ENCODE measurements at places on chromosomes 2 and 18.

- DNase-seq: no peak
Measured at GRCh38 chr2:192585418-192585817, 390.7 kb upstream of the TMEFF2 start.

- no peak for DNase-seq
Measured at GRCh38 chr2:152499896-152500735, 165.1 kb downstream of the FMNL2 start.

GRCh38 chr18:36735130-36735529 lies 93.7 kb downstream of the TPGS2 start:
- DNase-seq: no peak

DNA sequence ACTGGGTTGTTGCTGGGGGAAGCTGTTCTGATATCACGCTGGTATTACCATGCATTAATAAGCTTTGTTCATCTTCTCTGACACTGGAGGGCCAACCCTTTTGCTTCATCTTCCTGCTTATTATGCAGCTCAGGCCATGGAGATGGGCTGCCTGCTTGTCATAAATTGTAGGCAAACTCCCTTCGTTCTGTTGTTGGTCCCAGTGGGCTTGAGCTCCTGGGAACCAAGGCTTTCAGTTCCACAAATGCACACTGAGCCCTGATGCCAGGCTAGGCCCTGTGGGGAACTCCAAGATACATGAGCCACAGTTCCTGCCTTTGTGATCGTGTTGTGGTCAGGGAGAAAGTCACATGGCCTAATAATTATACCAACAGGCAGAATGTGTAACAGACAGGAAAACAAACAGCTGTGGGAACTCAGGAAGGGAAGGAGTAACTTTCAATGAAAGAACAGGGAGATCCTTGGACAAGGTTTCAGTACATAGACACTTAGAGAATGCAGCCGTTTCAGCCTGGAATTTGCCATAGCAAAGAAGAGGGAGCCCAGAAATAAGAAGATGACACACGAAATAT lies 49.0 kb upstream of the BCL2L11 start:
- no peak for DNase-seq

DNA sequence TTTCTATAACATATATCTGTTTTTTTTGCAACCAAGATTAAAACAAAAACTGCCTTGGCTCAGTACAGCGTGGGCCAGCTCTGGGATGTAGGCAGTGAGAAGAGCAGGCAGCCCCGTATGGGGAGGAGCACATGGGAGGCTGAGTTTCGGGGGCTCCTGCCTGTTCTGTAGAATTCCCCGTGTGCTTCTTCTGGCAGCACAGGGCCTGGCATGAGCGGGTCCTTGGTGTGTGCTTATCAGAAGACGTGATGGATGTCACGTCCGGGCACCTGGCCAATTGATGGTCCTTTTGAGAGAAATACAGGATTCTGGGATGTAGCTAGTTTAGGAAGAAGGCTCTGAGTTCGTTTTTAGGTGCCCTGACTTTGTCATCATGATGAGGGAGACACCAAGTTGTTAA lies 16.2 kb downstream of the IMPA2 start:
- DNase-seq: no peak

- no peak for DNase-seq
Measured at GRCh38 chr2:102880731-102881130, 118.9 kb downstream of the TMEM182 start.

DNA sequence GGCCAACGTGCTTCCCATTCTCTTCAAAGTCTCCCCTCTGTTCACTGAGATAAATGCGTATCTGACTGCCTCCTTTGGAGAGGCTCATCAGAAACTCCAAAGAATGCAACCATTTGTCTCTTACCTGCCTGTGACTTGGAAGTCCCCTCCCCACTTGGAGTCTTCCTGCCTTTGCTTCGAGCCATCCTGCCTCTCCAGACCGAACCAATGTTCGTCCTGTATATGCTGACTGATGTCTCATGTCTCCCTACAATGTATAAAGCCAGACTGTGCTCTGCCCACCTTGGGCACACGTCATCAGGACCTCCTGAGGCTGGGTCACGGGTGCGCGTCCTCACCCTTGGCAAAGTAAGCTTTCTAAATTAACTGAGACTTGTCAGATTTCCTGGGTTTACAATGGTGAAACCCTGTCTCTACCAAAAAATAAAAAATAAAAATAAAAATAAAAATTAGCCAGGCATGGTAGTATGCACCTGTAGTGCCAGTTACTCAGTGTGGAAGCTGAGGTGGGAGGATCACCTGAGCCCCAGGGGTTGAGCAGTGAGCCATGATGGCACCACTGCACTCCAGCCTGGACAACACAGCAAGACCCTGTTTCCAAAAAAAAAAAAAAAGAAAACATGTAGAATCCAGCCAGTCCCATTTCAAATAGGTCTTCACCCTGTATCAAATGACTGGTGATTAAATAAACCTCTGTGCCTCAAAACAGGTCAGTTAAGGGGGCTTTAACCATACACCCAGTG lies 29.0 kb downstream of the HDLBP start:
- no peak for DNase-seq

All from stimulated activated CD4-positive, alpha-beta T cell treated with anti-CD3 and anti-CD28 coated beads, Interleukin-15, amount 100 ng/mL, for 1 hour (primary cell).